Activated CD4-positive, CD25-positive, alpha-beta regulatory T cell treated with anti-CD3 and anti-CD28 coated beads, Interleukin-2, amount 50 U/mL, for 24 hours (primary cell): ENCODE measurements at places on chromosomes 5 and 9.

DNA sequence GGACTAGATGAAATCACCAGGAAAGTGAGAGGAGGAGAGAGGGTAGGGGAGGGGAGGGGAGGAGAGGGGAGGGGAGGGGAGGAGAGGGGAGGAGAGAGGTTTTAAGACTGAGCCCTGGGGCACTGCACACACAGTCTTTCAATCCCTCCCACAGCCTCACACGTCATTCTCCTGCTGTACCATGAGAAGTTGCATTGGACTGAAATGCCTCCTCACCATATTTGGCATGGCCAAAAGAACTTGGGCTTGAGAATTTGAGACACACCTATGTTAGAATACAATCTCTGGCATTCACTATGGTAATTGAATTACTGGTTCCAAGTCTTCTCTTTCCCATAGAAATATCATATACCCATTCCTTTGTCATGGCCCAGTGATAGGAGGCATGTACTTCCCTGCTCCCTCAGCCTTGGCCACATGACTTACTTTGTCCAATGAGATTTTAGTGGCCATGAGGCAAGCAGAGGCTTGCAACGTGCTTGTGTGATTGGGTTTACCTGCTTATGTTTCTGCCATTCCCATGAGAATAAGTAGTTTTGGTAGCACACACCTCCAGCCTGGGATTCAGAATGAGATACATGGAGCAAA, 133.3 kb upstream of the SMARCA2 start:
- ATAC-seq: no peak

DNA sequence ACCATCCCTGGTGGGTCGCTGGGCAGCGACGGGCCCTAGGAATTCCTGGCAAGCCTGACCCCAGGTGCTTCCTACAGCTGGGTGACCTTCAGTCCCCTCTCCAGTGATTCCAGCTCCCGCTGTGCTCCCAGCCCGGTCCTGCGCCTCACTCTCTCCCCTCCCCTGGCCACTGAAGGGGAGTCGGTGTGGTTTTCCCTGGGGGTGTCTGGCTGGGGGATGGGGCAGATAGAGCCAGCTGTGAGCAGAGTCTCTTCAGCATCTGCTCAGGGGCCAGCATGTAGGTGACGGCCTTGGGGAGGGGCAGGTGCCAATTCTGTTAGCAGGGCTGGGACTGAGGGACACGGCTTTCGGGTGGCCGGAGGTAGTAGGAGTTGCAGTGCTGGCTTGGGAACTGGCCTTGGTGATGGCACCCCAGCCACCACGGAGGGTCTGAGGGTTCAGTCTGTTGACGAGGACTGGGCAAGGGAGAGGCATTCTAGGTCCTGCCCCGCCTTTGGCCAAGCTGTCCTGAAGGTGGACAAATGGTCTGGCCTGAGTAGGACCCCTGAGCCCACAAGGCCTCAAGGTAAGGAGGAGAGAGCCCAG, 3.2 kb downstream of the GPSM1 start:
- no peak for ATAC-seq

DNA sequence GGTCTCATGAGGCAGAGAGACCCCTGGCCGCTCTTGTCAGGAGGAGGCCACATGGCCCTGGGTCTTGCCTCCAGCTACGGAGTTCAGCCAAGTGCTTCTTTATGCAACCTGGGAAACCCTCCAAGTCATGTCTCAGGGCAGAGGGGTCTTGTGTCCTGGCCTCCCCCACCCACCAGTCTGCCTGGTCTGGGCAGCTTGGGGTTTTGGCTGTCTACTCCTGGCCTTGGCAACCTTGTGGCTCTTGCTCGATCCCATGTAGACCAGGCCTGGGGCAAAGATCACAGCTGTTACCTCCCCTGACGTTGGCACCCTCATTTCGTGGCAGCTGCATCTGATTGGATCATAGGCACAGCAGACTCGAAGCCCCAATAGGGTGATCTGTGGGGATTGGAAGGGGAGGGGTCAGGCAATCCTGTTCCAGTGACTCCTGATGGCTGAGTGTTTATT, 28.4 kb downstream of the JADE2 start:
- ATAC-seq: no peak

GRCh38 chr5:175418251-175418650, 25.7 kb downstream of the DRD1 start:
- ATAC-seq: no peak

DNA sequence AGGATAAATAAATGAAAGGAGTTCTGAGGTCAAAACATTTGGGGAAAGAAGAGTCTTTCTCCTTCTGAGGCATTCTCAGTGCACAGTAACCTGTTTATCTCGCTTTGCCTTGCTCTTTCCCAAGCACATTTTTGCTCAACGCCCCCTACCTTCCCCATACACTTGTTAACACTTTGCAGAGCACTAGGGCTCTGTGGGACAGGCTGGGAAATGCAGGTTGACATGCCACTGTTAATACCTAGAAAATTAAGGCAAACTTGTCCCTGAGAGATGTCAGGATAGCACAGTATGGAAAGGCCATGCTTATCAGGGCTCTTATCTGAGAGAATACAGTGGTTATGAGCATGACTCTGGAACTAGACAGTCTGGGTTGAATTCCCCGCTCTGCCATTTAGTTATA, 152.0 kb downstream of the DOCK8 start:
- ATAC-seq: no peak

GRCh38 chr9:132984202-132985070, 5.9 kb downstream of the GFI1B start:
- no peak for ATAC-seq

- no peak for ATAC-seq
Measured at GRCh38 chr9:96519787-96520186, 69.8 kb downstream of the HABP4 start.

GRCh38 chr5:109410389-109411148, 795 bp upstream of the PJA2 start:
- no peak for ATAC-seq

DNA sequence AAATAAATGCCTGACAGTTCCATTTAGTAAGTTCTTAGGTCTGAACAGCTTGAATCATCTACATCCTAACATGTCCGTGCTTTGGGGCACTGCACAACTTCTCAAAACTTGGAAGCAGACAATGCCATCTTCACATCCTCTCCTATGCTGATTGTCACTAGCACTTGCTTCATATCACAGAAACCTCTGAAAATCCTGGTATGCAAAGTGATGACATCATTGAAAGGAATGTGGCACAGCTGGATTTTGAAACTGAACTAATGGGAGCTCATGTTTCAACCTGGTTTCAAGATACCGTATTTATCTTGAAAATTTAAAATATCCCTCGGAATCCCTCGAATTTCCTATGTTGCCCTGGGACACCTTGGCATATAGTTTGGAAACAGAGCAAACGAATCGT, 490.2 kb upstream of the DAP start:
- no peak for ATAC-seq

- ATAC-seq: no peak
Measured at GRCh38 chr5:65928322-65928752, 2.0 kb downstream of the ERBIN start.

DNA sequence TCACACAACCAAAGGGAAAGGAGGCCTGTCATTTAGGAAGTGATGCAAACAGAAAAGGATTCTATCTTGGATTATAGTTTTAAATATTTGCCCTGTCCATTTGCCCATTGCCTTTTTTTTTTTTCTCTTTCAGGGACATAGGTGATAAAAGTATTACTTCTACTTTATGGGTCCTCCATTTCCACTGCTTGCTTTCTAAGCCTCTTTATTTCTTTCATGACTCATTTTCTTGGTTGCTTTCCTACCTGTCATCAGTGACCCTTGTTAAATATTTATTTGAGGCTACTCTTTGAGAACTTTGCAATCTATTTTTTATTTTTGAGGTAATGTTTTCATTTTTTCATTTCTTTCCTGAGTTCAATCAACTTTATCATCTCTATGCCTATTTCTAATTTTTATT, 522.9 kb upstream of the ARRDC3 start:
- ATAC-seq: no peak

- ATAC-seq: no peak
Measured at GRCh38 chr5:26869781-26870180, 168.6 kb downstream of the CDH9 start.

GRCh38 chr9:97773723-97774122, 76.6 kb upstream of the XPA start:
- no peak for ATAC-seq

GRCh38 chr9:95876595-95876994, 1.1 kb downstream of the ERCC6L2 start:
- no peak for ATAC-seq

DNA sequence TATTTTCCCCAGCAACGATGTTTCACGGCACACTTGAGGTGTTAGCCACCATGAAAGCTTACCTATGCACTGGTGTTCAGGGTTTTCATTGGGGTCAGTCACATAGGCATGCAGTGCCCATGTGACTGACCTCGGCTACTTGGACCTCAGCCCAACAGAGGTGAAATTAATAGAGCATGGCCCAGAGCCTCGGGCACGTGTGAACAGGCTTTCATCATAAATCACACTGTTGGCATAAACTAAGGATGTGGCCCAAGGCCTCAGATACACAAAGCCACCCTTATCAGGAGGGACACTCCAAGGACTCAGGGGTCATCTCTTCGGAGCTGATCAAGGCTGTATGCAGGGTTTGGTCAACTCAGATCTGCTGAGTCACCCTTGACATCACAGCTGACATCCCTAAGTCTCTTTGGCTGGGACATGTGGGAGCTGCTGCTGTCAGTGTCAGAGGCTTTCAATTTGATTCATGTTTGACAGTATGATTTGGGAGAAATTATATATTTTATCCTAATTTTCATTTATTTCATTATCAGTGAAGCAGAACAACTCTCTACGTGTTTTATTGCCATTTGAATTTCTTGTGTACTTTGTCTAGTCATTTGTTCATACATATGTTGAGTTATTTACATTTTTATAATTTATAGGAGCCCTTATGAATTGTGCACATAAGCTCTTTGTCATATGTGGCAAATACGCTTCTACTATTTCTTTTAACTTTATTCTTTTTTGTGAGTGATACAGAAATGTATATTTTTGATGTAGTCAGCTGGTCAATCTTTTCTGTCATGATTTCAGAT, 59.7 kb upstream of the ANKRD33B start:
- no peak for ATAC-seq

GRCh38 chr9:5626727-5627634, 1.9 kb upstream of the RIC1 start:
- peak; percentile 5 for ATAC-seq

DNA sequence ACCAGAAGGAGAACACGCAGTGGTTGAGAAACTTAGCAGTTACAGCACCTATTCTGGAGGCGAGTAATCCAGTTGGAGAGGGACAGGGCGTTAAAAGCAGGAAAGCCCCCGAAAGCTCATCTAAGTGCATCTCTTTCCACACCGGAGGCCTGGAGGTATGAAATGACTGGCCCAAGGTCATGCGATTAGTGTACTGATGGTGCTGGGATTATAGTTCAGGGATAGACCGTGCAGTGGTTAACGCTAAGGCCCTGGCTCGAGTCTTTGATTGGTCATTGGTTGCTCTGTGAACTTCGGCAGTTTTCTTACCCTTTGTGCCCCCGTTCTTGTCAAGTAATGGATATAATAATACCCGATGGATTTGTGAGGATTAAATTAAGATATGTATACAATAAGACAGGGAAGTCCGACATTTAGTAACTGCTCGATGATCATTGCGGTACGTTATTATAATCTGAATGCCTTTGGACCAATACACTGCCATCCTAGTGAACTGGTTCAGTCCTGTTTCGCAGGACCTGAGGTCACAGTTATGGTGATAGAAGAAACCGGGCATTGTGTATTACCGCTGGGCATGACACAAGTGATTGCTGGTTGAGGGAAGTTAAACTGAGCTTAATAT, 960 bp downstream of the CANX start:
- peak; percentile 17 for ATAC-seq

- ATAC-seq: no peak
Measured at GRCh38 chr9:4987961-4988421, 2.9 kb downstream of the JAK2 start.

GRCh38 chr5:1897386-1897785, 14.7 kb upstream of the IRX4 start:
- ATAC-seq: no peak

- no peak for ATAC-seq
Measured at GRCh38 chr5:16792598-16793275, 143.4 kb downstream of the MYO10 start.

DNA sequence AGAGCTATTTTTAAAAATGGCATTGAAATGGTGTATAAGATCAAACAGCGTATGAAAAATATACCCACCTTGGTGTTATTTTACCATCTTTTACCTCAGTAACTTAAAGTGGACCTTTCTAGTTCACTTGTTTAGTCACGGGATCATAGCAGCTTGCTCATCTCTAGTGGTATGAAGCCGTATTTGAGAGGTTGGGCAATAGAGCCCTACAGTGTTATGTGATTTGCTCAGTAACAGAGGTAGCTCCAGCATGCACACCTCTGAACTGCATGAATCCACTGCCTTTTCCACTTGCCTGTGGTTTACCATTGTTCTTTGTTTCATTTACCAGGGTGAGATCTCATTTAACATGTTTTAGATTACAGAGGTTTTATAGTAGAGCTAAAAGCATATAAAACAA, 134.4 kb downstream of the ATG10 start:
- no peak for ATAC-seq

DNA sequence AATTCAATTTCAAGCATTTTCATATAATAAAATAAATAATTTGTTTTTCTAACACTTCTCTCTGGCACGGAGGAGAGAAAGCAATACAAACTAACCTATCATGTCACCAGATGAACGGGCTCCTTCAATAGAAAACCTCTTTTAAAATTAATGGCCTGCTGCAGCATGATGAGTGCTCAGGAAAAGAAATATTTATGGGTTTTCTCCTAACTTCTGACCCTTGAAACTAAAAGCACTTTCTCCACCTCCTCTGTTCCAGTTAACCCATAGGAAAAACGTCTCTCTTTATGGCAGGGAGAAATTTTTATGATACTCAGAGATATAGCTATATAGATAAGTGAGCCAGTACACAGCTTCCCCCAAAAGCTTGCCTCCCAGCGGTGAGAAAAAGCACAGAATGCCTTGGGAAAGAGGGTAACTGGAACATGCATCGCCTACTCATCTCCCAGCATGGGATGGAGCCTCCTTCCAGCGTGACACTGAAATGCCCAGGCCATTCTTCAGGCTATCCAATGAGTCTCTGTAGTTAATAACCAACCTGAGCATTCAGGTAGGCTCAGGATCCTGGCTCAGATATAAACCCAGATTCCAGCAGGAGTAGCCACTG, 963.0 kb upstream of the DMAC1 start:
- no peak for ATAC-seq
